Substantia nigra (tissue), 51 donors: ENCODE measurements at places on chromosomes 1 and 21.
A peak's percentile ranks its signal among the peaks of the same experiment; 100 is the strongest.

- DNase-seq: no peak
Measured at GRCh38 chr1:45477646-45478045, 13.3 kb downstream of the TESK2 start.

- DNase-seq: no peak
Measured at GRCh38 chr1:67916140-67916886, 83.0 kb upstream of the GNG12 start.

GRCh38 chr1:9128166-9128519 lies 759 bp downstream of the GPR157 start:
- no peak for DNase-seq

DNA sequence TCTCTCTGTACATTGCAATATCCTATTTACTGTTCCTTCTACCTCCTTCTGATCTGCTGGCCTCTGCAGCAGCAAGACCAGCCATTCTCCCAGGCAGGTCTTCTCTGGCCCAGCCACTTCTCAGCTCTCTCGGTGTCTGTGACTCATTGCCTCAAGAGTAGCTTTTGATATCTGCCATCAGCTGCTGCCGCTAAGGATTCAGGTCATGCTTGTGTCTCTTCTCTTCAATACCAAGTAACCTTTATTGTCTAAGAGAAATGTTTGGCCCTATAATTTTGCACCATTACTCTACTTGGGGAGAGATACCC lies 101.8 kb downstream of the TMEM53 start:
- no peak for DNase-seq

DNA sequence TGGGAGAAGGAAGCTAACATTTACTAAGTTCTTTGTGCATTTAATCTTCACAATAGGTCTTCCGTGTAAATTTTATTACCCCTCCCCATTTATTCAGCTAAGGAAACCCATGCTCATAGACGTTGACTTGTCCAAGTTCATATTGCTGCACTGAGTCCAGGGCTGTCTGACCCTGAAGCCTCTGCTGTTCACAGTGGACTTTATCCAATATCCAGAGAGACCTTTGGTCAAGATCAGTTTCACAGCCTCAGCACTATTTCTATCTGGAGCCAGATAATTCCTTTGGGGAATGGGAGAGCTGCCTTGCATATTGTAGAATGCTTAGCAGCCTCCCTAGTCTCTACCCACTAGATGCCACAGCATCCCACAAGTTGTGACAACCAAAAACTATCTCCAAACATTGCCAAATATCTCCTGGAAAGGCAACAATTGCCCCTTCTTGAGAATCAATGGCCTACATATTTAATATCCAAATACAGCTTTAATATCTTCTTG lies 26.4 kb downstream of the ILDR2 start:
- DNase-seq: no peak

GRCh38 chr1:156136970-156137483 lies 16.4 kb upstream of the SEMA4A start:
- no peak for DNase-seq

DNA sequence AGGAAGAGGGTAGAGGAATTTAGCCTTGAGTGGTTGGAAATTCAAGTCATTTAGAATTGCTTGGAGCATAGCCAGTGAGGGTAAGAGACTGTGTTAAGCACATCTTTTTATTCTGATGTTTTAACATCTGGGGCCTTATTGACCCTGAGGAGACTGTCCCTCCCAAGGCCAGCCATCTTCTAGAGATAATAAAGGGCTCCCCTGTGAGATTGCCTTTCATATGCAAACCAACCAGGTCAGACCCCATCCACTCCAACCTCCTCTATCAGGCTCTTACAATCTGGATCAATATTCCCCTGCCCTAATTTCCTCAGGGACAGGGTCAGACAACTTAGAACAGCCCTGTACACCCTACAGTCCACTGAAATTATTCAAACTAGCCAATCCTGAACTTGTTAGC lies 93.8 kb downstream of the ATP1B1 start:
- DNase-seq: no peak

DNA sequence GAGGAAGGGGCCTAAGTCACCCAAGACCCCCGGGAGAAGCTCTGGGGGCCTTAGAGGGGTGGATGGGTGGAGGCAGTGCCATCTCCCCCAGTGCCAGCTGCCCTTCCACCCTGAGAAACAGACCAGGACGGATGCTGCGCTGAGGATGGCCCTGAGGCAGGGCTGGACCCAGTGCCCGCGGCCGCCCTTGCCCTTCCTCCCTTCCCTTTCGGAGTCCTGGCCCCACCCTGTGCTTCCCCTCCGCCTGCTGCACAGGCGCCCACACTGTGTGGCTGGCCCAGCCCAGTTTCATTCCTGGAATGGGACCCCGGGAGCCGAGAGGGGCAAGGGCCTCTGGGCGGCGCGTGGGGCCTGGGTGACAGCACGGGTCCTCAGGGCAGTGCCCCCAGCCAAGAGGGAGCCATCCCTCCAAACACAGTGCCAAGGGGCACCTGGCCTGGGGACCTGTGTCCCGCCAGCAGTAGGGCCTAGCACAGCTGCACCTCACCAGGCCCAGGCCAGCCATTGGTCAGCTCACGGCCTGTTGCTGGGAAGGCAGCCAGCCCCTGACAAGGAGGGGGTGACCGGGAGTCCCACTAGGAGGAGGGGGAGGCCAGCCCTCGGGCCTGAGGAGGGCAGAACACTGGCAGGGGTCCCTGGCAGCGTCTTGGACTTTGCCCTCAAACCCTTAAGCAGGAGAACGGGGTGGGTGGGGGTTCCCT lies 13.4 kb upstream of the SKI start:
- DNase-seq: no peak

- DNase-seq: no peak
Measured at GRCh38 chr1:167342846-167343245, 122.2 kb downstream of the POU2F1 start.

DNA sequence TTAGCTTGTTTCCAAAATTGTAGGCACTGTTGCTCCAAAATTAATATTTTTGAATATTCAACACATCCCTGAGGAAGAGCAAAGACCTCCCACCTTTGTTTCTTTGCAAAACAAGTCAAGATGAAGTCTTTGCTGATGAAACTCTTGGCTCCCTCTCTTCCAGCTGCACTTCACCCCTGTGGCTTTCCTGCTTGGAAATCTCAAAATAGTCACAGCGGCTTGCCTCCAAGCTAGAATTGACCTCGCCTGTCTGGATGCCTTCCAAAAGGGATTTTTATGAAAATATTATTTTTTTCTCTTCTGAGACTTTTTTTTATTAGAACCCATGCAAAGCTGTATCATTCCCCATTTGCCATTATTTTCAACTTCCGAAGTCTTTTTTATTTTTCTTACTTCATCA lies 71.1 kb upstream of the MROH9 start:
- no peak for DNase-seq

DNA sequence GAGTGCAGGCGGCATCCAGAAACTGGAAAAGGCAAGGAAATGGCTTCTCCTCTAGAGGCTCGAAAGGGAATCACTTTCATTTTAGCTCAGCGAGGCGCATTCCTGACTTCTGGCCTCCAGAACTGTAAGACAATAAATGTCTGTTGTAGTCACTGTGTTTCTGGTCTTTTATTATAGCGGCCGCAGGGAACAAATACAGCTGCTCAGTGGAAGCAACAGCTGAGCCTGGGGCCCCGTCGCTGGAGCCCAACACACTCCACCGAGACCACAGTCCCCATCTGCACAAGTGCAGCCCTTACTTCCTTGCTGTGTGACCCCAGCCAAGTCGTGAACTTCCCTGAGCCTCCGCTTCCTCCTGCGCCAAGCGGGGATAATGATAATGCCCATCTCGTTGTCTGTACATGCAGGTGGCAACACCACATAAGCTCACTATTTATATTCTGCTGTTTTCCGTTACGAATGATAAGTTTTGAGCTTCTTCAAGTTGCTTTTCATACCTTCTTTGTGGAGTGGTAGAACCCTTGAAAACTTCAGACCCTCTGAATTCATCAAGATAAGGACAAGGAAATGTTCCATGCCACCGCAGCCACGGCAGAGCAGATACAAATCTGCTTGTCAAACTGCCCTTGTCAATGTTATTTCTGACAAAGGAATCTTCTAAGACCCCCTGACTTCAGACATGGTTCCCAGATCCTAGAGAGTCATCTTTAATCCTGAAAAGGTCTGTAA lies 3.2 kb upstream of the LAPTM5 start:
- DNase-seq: no peak

DNA sequence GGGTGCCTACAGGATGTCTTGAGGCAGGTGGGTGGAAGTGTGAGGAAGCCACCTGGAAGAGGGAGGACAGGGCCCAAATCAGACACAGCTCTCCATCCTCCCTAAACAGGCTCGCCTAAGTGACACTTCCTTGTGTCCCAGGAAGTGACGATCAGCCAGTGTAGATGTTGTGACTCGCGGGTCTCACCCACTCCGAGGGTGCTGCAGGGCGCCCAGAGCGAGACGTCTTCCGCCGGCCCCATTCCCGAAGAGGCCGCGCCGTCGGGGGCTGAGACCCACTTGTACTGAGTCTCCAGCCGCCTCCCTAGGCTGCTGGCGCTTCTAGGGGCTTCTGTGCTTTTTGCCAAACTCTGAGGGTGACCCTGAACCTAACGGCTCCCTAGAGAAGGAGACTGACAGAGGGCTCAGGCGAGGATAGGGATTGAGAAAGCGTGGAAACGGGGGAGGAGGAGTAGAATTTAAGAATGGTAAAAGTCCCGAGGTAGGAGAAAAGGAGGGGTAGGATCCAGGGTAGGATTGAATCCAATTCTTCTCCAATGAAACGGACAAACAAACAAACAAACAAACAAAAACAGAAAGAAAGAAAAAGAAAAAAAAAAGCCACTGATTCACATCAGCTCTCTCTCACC lies 543 bp upstream of the MARK1 start:
- DNase-seq: peak; percentile 22

DNA sequence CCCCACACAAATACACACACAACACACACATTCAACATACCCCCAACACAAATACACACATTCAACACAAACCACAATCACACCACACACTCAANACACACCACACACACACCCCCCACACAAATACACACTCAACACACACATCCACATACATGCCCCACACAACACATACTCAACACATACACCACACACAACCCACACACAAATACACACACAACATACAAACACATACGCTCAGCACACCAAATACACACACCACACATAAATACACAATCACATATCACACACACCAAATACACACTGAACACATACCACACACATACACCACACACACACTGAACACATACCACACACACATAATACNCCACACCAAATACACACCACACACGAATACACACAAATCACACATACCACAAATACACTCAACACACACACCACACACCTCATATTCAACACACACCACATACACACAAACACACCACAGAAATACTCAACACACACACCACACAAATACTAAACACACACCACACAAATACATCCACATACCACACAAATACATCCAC lies 48.9 kb downstream of the PRDM15 start:
- DNase-seq: no peak

GRCh38 chr21:29306920-29307319 lies 8.2 kb downstream of the BACH1 start:
- no peak for DNase-seq

- no peak for DNase-seq
Measured at GRCh38 chr1:245512980-245513578, 358.3 kb downstream of the KIF26B start.

- no peak for DNase-seq
Measured at GRCh38 chr1:173616859-173617258, 14.0 kb upstream of the SLC9C2 start.

DNA sequence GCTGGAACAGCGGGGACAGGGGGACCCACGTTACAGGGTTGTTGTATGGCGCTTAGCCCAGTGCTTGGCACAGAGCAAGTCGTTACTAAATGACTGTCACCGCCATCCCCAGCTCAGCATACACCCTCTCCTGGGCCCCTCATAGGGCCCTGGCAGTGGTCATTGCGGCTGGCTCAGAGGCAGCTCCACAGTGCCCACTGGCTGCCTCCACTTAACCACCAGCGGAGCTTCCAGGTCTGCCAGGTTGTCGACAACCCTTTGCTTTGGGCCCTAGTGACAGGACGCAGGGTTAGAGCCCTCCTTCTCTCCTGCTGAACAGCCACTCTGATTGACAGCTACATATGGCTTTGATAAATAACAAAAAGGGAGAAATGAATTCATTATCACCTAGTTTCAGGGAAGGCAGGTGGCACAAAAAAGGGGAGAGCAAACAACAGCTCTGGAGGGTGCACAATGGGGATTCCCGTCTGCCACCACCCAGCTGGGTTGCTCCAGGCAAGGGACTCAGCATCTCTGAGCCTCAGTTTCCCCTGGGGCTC lies 4.8 kb downstream of the EFHD2 start:
- DNase-seq: no peak

GRCh38 chr21:24110846-24111245 lies 1496.4 kb downstream of the MRPL39 start:
- DNase-seq: no peak

DNA sequence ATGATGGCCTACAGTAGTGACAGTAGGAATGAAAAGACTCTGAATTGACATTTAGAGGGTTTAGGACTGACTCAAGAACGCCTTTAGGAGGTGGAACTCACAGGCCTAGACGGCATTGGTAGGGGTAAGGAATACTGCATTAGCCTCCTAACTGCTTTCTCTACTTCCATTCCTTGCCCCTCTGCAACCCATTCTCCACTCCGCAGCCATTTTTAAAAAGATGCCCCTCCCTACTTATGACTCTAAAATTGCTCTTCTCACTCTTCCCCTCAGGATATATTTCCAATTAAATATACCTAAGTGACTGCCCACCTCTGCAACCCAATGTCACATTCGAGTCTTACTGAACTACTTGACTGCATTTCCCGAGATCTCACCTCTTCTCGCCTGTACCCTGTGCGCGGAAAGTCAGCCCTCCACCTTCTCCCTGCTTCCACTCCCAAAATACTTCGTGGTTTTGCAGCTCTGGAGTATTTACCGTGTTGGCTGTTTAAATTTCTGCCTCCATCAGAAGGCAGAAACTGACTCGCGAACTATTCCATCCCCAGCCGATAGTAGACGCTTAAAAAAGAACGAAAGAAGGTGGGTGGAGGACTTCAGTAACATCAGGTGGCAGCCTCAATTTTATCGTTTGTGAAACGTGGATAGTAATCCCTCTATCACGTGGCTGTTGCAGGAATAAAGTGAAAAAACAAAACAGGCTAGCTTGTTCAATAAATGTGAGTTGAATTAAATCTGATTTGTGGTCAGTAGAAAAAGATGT lies 1.1 kb upstream of the YBX1 start:
- DNase-seq: no peak

DNA sequence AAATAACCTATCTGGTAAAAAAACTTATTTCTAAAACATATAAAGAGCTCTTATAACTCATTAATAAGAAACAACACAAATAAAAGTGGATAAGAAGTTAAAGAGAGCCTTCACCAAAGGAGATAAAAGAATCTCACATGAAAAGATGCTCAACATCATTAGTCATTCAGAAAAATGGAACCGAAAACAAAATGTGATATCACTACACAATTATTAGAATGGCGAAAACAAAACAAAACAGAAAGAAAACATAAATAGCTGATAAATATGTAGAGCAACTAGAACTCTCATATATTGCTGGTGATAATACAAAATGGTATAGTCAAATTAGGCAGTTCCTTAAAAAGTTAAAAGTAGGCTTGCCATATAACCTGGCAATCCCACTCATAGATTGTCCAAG lies 1109.3 kb downstream of the PLA2G4A start:
- DNase-seq: no peak

GRCh38 chr1:56516539-56517252 lies 62.7 kb downstream of the PLPP3 start:
- no peak for DNase-seq

DNA sequence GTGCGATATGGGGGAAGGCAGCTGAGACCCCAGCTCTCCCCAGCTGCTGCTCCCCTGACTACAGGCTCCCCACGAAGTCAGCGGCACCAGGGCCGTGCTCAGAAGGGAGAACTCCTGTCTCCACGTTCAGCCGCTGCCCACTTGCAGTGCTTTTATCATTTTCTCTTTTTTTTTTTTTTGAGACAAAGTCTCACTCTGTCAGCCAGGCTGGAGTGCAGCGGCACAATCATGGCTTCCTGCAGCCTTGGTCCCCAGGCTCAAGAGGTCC lies 933 bp upstream of the FTCD start:
- DNase-seq: no peak
